ENCODE measurements at places on chromosomes 5 and 9.

- DNase-seq: no peak
Observed at GRCh38 chr9:116991051-116991450, 303.9 kb downstream of the TRIM32 start.

GRCh38 chr5:108529381-108529780, 147.5 kb upstream of the FBXL17 start:
- no peak for DNase-seq

GRCh38 chr9:89427621-89428221, 70.2 kb downstream of the SEMA4D start:
- peak; percentile 58 for DNase-seq

DNA sequence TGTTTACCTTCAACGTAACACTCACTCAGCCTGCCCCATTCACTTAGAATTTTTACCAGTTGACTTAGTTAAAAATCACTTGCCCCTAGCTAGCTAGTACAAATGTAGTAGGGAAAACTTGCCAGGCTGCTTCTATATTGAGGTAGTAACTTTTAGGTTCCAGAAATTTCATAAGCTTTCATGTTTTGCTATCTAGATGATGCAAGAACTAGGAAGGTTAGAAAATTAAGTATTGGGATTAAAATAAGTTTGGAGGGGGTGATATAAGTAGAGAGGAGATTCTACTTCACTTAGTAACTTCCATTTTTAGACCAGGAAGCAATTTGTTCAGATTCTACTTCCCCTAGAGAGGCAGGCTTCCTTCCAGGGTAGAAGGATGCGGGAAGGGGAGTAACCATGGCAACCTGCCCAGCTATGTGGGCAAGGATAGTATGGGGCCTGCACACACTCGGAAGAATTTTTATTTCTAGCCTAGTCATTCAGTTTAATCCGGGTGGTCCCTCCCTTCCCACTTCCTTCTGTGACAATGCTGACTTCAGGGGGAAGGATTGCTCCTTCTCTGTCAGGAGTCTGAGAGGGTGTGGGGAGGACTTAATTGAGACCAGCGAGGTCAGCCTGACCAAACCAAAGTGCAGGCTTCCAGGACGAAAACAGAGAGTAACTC, 4.2 kb downstream of the DAB2 start:
- DNase-seq: no peak

DNA sequence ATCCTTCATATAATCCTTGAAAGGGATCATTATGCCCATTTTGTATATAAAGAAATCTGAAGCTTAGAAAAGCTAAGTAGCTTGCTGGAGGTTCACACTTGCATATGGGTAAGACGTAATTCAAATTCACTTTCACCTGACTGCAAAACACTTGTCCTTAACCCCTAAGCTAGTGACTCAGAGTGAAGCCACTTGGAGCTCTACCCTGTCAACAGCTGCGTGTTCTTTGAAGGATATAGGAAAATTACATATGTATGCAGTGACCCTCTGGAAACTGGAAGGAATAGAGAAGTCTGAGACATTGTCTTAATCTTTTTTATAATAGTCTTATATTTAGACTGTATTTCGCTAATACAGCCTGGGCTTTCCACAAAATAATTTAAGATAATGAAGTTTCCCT, 80.0 kb upstream of the STK32A start:
- DNase-seq: no peak

DNA sequence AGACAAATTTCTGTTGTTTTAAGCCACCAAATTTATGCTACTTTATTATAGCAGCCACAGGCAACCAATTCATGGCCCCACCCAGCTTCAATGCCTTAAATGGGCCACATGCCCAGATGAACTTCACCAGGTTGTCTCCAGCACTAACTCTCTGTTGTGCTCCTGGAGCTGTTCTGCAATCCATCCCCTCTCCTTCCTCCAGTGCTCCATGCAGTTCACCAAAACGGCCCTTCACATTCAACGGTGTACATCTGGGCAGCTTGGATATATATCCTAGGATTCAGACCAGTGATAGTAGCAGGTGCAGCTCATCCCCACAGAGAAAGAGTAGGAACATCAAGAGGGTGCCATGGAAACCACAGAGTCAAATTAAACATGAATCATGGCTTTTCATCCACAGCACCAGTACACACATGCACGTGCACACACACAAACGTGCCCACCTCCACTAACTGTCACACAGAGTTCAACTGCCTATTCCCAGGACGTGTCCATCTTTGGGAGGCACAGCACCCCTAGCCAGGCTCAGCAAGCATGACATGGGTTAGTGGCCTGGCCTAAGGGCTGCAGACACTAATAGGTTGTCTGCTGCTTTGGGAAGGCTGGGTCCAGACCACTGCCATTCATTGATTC, 134.5 kb downstream of the MED10 start:
- DNase-seq: no peak

GRCh38 chr5:180180846-180181245, 28.2 kb downstream of the RASGEF1C start:
- DNase-seq: no peak

GRCh38 chr5:92945605-92946097, 635.4 kb downstream of the NR2F1-AS1 start:
- no peak for DNase-seq

DNA sequence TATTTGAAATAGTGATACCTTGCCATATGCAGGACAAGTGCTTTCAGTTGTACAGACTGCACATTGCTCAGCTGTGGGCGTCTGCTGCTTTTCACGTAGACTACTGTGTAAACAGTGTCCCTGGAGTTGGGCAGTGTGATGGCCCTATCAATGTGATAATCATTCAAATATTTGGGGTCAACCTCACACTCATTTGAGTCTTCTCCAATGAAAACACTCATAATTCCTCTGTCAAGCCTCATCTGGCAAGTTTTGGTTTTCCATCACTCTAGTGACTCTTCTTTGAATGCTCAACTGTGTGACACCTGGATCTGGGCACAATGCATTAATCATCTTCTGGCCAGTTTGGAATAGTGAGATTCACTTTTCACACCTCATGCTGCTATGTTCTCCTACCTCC, 64.4 kb downstream of the UGCG start:
- DNase-seq: no peak

Data from activated CD4-positive, CD25-positive, alpha-beta regulatory T cell (primary cell).